CD4-positive, alpha-beta T cell treated with Interferon gamma for 1 hour (primary cell): ENCODE measurements at places on chromosomes 1 and 21.
A peak's percentile ranks its signal among the peaks of the same experiment; 100 is the strongest.

DNA sequence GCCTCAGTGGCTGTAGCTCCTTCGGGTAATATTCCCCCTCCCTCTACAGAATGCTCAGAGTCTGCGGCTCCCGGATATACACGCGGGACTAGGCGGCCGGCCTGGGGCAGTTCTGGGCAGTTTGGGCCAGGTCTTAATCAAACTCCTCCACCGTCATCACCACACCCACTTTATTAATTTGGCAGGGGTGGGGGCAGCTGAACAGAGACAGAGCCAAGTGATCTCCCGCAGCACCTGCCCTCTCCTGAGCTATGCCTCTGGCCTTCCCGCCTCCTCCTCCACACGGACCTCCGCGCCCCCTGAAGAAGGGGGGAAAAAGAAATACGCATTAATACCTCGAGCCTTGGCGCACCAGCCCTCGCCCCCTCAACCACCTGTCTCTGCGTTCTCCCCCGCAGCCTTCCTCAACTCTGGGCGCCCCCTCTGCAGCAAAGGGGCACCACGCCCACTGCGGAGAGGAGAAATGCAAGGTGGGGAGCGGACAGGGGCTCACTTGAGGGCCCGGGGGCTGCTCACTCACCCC lies 42.6 kb downstream of the CD34 start:
- peak; percentile 37 for DNase-seq

DNA sequence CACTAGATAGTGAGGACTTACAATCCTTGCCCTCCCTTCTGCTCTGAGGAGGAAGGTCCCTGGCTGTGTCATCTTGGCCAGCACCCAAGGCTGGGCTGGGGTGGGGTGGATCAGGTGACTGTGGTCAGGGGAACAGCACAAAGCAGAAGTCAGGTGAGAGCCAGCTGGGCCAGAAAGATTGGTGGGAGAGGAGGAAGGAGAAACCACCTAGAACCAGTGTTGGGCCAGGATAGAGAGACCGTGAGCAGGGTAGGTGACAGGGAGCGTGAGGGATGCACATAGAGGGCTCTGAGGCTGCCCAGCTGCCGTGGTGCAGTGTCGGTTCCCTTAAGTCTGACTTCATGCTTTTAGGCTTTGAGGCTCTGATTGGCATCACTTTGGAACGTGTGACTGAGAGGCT lies 22.7 kb downstream of the NCF2 start:
- DNase-seq = peak; percentile 59

GRCh38 chr1:212512816-212513559 lies 80.3 kb downstream of the NENF start:
- DNase-seq = no peak

DNA sequence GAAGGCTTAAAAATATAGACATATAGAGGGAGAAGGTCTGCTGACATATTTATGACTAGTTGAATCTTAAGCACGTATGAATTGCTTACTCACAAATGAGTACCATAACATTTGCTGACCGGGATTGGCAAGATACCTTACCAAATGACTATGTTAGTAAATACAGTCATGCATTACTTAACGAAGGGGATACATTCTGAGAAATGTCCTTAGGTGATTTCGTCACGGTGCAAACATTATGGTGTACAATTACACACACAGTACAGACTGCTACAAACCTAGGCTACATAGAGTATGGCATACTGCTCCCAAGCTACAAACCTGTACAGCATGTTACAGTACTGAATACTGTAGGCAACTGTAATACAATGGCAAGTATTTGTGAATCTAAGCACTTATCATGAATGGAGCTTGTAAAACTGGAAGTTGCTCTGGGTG lies 19.4 kb upstream of the UBE2U start:
- DNase-seq = no peak

- DNase-seq = no peak
These were observed 441.6 kb downstream of the NCAM2 start for GRCh38 chr21:21439761-21440160.

DNA sequence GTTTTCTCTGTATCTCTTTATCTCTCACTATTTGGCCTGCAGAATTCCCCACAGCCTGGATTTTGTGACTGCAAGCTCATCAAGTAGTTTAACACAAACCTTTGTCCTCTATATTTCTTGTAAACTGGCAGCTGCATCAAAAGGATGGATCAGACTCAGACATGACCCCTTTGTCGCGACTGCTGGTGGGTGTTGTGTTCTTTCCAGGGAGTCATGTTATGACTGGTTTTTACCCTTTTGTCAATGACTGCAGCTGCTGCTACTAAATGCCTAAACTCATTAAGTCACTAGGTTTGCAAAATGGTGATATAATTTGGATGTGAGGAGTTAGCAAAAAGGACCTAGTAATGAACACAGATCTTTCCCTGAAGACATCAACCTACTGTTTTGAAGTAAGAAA lies 10.2 kb upstream of the TOMM20 start:
- no peak for DNase-seq

GRCh38 chr1:76343356-76343755 lies 268.8 kb downstream of the ST6GALNAC3 start:
- DNase-seq = no peak

- DNase-seq = peak; percentile 37
These were observed 54.7 kb upstream of the IFFO2 start for GRCh38 chr1:19010995-19011844.

DNA sequence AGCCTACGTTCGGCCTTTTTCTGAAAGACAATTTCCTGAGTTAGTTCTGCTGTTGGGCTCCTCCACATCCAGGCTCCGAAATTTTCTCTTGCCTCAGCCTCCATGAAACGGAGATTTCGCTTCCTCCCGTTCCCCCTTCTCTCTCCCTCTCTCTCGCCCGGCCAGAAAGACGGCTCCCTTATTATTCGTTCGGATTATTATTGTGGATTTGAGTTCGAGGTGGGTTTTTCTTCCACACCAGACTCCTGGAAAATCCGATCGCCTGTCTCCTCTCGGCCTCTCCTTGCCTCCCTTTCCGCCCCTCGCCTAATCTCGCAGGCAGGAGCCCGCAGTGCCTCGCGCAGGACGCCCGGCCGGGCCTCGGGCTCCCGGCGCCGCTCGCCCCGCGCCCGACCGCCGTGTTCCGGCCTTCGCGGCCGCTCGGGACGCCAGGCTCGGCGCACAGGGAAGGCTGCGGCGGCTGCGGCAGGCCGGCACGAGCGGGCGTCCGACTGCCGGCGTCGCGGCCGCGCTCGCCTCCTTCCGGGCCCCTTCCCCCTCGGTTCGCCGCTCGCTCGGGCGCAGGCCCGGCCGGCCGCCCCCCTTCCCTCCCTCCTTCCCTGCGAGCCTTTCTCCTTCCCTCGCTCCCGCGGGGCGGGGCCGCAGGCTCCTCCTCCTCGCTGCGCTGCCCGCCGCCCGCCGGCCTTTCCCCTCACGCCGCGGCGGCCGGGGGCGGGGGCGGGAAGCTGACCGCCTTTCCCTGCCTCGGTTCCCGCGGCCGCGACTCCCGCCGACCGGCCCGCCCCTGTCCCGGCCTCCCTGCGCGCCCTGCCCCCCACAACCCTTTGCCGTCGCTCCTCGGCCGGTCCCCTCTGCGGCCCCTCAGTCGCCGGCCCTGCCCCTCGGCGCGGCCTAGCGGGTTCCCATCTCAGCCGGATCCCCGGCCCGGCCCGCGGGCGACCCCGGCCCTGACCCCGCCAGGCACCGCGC lies at the start of gene ARHGEF11:
Gene ARHGEF11, minus strand, starts transcription at position 493 of the 969 bp plus-strand sequence. CDS start 1,412 bp downstream, outside the sequence.
- DNase-seq = peak; percentile 24
